ELR (cell line): ENCODE measurements at places on chromosomes 2 and 18.

GRCh38 chr2:139492131-139492680, 712.0 kb upstream of the NXPH2 start:
- no peak for DNase-seq

DNA sequence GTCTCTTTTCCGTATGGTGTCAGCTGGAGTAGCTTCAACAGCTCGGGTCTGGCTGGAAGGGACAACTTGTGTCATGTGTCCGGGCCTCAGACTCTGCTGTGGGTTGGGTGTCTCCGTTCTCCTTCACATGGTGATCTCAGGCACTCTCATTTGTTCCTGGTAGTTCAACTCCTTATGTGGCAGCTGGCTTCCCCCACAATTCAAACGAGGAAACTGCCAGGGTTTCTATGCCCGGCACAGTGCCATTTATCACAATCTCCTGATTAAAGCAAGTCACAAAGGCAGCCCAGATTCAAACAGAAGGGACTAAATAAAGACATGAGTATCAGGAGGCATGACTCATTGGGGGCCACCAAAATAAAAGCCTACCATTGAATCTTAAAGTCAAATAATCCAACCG, 22.7 kb downstream of the MRO start:
- DNase-seq: no peak

GRCh38 chr18:8657873-8658470, 47.4 kb upstream of the MTCL1 start:
- peak; percentile 30 for DNase-seq

DNA sequence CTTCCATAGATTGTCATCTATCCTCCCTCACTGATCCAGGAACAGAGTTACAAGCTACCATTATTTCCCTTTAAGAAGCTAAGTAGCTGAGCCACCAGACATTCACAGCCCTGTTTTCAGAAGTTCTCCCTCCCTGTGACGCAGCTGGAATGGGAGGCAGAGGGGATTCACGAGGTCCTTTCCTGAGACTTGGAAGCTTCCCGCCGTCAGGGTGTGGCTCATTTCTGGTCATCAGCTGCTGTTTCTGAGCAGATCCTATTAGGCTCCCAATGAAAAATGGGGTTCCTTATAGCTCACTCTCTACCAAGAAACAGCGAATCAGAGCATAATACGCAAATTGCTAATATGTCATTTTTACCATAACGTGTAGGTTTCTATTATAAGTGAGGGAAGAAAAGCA, 559.3 kb upstream of the ID2 start:
- DNase-seq: no peak

- DNase-seq: peak; percentile 84
These were observed 5.4 kb downstream of the SPR start for GRCh38 chr2:72892506-72893173.

DNA sequence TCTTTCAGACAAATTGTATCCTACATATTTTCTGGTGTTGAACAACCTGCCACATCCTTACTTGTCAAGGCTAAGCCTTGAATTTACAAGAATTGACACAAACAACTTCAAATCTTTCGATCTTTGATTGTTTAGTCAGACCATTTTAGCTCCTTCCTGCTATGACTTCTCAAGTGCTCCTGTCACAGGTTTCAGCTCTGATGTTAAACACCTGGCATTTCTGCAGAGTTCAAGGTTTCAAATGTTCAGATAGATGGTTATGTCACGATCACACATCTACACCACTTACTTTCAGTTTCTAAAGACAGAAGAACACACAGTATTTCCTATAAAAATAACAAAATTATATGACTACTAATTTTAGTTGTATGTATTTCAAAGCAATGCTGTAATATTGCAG, 84.0 kb downstream of the RND3 start:
- DNase-seq: no peak

GRCh38 chr2:105590780-105591660, 153.7 kb upstream of the NCK2 start:
- no peak for DNase-seq

DNA sequence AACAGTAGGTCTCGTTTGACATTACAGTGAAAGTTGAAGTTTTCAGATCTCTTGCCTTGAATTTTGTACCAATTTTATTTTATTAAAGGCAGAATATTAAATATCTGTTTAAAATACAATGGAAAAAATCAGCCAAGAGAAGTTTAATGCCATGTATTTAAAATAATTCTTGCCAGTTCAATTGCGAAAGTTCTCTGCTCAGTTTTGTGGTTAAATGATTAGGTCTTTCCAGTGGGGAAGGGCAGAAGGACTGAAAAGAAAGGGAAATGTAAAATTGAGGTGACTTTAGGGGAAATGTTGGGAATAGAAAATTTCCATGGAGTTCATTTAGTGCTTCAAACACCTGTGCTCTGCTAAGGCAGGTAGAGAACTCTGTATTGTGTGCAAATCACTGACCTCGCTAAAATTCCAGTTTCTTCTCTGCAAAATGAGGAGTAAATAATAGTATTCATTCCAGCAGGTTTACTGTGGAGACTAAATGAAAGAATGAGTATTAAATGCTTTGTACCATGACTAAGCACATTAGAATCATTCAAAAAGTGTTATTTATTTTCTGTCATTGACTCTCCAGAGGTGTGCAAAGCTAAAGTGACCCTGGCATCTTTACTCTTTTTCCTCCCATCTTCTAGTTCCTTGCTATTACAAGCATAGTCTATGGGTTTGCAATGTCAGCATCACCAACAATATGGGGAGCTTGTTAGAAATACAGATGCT, 74.4 kb downstream of the KIAA1328 start:
- no peak for DNase-seq

GRCh38 chr2:235670974-235671787, 177.3 kb downstream of the AGAP1 start:
- DNase-seq: no peak

GRCh38 chr2:219856602-219857001, 229.2 kb downstream of the SLC4A3 start:
- DNase-seq: no peak

DNA sequence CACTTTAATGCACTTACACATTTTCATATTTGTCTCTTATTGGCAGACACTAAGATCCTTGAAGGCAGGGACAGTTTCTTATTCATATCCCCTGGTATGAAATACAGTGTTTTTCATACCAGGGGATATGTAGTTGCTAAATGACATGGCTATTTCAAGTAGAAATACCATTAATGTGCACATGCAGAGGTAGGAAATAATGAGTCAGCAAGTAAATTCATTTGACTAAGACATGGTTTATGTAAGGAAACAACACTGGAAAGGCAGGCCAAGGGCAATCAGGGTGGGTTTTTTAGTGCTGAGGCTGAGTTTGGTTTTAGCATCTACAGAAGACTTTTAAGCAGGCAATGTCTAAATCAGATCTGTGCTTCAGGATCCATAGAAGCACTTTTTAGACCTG, 155.9 kb downstream of the WDPCP start:
- DNase-seq: peak; percentile 21

DNA sequence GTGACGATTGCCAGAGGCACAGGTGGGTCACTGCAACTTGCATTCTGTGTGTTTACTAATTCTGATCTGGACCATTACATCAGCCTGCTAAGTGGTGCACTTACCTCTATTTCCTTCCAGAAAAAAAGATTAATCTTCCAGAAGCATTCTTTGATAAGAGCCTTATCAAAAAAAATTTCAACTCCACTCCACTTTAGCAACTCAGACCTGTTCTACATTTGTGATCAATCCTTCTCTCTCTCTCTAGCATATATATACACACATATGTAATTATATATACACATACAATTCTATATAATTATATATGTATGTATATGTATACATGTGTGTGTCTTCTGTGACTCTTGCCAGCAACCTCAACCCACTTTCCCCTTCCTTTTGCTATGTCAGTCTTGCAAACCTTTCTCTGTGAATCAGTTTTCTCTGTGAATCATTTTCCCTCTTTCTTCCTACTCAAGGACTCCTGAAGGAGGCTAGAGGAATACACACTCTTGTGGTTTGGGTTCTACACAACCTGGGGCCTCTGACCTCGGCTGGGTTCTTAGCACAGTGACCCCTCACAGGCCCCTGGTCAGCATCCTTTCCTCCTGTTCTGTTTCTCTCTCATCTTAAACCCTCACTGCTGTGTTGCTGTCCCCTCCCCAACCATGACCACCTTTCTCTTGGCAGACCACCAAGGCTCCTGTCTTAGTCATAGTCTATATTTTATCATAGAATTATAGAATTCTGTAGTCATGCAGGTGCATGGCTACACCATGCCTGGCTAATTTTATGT, 130.4 kb upstream of the PELI1 start:
- peak; percentile 62 for DNase-seq

DNA sequence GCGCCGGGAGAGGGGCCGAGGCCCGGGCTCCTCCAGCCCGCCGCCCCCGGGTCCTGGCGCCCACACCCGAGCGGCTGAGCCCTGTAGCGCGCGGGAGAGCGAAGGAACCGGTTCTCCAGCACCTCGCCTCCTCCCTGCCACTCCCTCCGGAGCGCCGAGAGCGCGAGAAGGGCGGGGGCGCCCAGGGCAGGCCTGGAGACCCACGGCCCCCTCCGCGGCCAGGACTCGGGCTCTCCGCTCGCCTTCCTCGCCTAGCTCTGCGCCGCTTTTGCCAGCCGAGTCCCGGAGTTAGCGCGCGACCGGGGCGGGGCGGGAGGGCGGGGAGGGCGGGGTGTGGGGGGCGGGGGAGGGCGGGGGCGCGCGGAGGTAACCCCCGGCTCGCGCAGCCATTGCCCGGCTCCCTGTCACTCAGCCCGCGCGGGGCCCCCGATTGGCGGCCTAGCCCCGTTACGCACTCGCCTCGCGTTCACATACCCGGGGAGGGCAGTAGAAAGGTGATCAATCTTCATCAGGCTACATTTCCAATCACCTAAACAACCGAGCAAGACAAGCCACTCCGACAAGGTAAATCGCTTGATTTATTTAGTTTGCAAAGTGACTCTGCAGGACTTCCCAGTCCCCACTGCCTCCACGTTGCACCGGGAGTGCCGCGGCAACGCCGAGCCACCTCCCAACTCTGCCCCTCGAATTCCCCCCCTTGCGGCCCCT, at the start of gene OTX1:
OTX1 (plus strand) TSS at position 497 of the 708 bp plus-strand sequence. CDS start 2,161 bp downstream, outside the sequence.
- peak; percentile 87 for DNase-seq
